Esophagus squamous epithelium (tissue), 5 donors: ENCODE measurements at places on chromosomes 4 and X. TPM values are rescaled to one million over a fixed set of nuclear protein-coding genes. Genes with fewer than 3 reads are reported as not detected.
A peak's percentile ranks its signal among the peaks of the same experiment; 100 is the strongest.

The PGRMC1 gene
- 105 TPM for total RNA-seq

The FOXR2 gene
- total RNA-seq, result not detected

The WAS gene
- total RNA-seq, result 7.1 TPM

The ASB5 gene
- total RNA-seq, result 0.34 TPM

The SPANXD gene
- not detected for total RNA-seq

The SHROOM3 gene
- total RNA-seq, result 37.7 TPM

The DCAF8L1 gene
- not detected for total RNA-seq

The POU4F2 gene
- not detected for total RNA-seq

The CDS1 gene
- total RNA-seq, result 25.2 TPM

The SPINK2 gene
- total RNA-seq, result 1.5 TPM

The F8A3 gene
- total RNA-seq, result 10.5 TPM

The LNX1 gene
- 14.5 TPM for total RNA-seq

The CYBB gene
- 14.1 TPM for total RNA-seq

DNA sequence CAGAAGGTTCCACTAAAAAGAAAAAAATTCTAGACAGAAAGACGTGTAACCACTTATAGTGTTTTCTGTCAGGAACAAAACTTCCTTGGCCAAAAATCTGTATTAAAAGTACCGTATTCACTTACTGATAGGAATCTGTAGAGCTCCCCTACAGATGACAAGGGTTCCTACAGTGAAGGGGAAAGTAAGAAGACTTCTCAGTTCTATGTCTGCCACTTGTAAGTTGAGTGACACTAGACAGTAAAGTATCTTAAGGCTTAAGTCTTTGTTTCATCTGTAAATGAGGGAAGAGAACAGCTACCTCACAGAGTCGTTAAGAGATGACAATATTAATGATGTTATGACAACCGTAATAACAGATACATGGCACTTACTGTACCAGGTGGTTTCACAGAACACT lies 3.3 kb downstream of the COQ2 start:
- H3K27me3 ChIP-seq, result no peaks in the 10 kb centered on the region
- peaks cover 33% of the 10 kb centered on the region for H3K4me1 ChIP-seq
- no peak for DNase-seq
- H3K36me3 ChIP-seq, result peaks cover 19% of the 10 kb centered on the region
- H3K4me3 ChIP-seq, result no peak overlapping the region

- H3K27ac ChIP-seq, result peak overlapping the region; percentile 60
- H3K27me3 ChIP-seq, result no peaks in the 10 kb centered on the region
- DNase-seq, result no peak
Observed at GRCh38 chr4:169080981-169081380, 70.9 kb upstream of the CBR4 start.

GRCh38 chr4:100311181-100311580 lies 120.9 kb upstream of the DDIT4L start:
- peaks cover 13% of the 10 kb centered on the region for H3K4me1 ChIP-seq
- no peaks in the 10 kb centered on the region for H3K36me3 ChIP-seq
- H3K4me3 ChIP-seq, result no peak overlapping the region
- DNase-seq, result no peak
- no peak overlapping the region for H3K27ac ChIP-seq

DNA sequence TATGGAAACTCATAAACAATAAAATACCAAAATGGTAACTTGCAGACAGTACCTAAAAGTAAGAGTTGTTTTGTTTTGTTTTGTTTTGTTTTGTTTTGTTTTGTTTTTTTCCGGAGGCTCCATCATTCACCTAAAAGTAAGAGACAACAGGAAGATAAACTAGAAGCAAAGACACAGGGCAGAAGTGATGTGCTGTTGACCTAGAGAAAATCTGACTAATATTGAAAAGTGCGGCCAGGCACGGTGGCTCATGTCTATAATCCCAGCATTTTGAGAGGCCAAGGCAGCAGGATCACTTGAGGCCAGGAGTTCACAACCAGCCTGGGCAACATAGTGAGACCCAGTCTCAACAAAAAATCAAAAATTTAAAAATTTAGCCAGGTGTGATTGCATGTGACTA lies 5.6 kb upstream of the CENPC start:
- no peak for DNase-seq
- peaks cover 12% of the 10 kb centered on the region for H3K4me1 ChIP-seq
- no peaks in the 10 kb centered on the region for H3K36me3 ChIP-seq
- no peak overlapping the region for H3K27ac ChIP-seq
- H3K4me3 ChIP-seq, result no peak overlapping the region

- H3K4me3 ChIP-seq, result no peak overlapping the region
- no peaks in the 10 kb centered on the region for H3K36me3 ChIP-seq
- no peaks in the 10 kb centered on the region for H3K4me1 ChIP-seq
- H3K27ac ChIP-seq, result no peak overlapping the region
- no peak for DNase-seq
Observed at GRCh38 chrX:14354521-14354920, 174.8 kb upstream of the GLRA2 start.

DNA sequence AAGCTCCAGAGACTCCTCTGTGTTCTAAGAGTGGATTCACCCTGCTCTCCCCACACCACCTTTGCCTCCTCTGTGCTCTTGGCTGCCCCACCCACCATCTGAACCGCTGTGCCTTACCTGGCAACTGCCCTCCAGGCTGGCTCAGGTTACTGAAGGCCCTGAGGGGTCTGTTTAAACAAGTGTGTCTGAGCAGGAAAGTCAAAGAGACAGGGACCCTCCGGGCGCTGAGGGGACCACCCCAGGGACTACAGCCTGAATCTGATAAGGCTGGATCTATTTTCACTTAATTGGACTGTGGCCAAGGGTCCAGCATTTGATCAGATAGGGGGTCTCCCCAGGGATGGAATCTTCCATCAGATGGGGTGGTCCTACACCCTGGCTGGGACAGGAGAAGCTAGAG lies 10.4 kb upstream of the MSX1 start:
- H3K27me3 ChIP-seq, result peaks cover 20% of the 10 kb centered on the region
- no peaks in the 10 kb centered on the region for H3K4me1 ChIP-seq
- H3K4me3 ChIP-seq, result no peak overlapping the region

GRCh38 chr4:26321373-26322221 lies 783 bp downstream of the RBPJ start:
- H3K4me3 ChIP-seq, result peak overlapping the region; percentile 82
- no peaks in the 10 kb centered on the region for H3K36me3 ChIP-seq
- peak overlapping the region; percentile 96 for H3K27ac ChIP-seq
- DNase-seq, result no peak
- H3K4me1 ChIP-seq, result no peaks in the 10 kb centered on the region

DNA sequence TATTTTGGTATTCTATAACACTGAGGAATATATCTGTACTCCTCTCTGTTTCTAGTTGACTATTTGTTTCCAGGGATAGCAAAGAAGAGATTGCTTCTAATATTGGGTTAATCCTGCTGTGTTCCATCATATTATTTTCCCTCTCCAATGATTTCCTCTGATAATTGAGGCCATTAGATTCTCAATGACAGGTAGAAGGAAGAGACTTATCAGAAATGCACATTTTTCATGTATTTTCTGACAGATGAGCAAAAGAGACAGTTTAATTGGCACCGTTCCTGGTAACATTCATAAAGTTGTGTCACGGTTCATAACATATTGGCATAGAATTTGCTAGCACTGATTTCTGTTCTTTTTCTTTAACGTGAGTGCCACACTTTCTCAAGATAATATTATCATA lies 58.2 kb downstream of the NRK start:
- no peaks in the 10 kb centered on the region for H3K36me3 ChIP-seq
- no peaks in the 10 kb centered on the region for H3K4me1 ChIP-seq
- H3K27me3 ChIP-seq, result no peaks in the 10 kb centered on the region

GRCh38 chrX:40262157-40263013 lies 164.6 kb upstream of the BCOR start:
- H3K27me3 ChIP-seq, result no peaks in the 10 kb centered on the region
- no peak overlapping the region for H3K27ac ChIP-seq
- no peak for DNase-seq
- H3K4me1 ChIP-seq, result peaks cover 7% of the 10 kb centered on the region

- no peaks in the 10 kb centered on the region for H3K4me1 ChIP-seq
- H3K36me3 ChIP-seq, result no peaks in the 10 kb centered on the region
- H3K4me3 ChIP-seq, result no peak overlapping the region
Observed at GRCh38 chrX:22090181-22090580, 58.1 kb downstream of the PHEX start.

- H3K27me3 ChIP-seq, result no peaks in the 10 kb centered on the region
- peak overlapping the region; percentile 76 for H3K27ac ChIP-seq
- H3K4me3 ChIP-seq, result no peak overlapping the region
- H3K36me3 ChIP-seq, result no peaks in the 10 kb centered on the region
- no peak for DNase-seq
Observed at GRCh38 chr4:118989098-118990080, 100.7 kb downstream of the SYNPO2 start.

- no peaks in the 10 kb centered on the region for H3K27me3 ChIP-seq
- H3K4me1 ChIP-seq, result peaks cover 11% of the 10 kb centered on the region
- H3K4me3 ChIP-seq, result no peak overlapping the region
- no peak for DNase-seq
Observed at GRCh38 chr4:186693159-186693815, 30.4 kb downstream of the FAT1 start.

GRCh38 chrX:34879886-34880285 lies 62.7 kb upstream of the FAM47B start:
- no peak overlapping the region for H3K27ac ChIP-seq
- no peaks in the 10 kb centered on the region for H3K27me3 ChIP-seq
- H3K4me3 ChIP-seq, result no peak overlapping the region
- no peak for DNase-seq

DNA sequence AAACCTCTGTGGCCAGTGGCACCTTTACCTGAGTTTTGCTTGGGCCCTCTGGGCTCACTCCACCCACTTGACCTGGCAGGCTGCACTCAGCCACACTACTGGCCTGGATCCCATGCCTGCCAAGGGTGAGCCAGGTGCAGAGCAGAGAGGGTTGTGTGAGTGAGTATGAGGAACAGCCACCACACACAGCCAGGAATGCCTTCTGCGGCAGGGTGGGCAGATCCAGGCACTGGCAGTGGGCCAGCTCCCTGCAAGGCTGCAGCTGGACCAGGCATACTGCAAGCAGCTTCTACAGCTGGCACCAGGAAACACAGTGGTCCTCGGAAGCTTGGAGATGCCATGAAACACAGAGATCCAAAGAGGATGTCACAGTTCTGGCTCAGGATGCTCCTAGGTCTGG lies 570.1 kb upstream of the ACTRT1 start:
- no peak overlapping the region for H3K4me3 ChIP-seq
- DNase-seq, result no peak

DNA sequence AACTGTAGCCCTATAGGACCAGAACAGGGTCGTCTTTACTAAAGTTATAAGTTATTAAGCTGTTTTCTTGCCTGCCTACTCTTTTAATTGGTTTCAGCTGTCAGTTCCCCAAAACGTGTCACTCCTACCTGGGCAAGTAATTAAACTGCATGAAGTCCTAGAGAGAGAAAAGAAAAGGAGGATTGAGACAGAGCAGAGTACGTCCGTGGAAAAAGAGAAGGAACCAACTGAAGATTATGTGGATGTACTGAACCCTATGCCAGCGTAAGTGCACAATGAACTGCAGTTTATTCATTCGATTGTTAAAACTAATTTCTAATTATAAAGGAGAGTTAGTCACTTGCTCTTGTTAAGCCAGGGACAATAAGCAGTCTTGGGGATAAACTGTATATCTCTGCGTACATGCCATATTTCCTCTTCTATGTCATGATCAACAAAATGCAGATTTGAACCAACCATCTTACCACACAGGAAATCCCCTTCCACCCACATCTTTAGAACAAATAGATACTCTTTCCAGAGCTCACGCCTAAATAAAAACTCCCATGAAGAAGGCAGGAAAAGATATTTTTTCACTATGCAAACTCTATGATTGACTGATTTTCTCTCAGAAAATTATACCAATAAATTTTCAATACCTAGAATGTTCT lies 22.8 kb downstream of the STAP1 start:
- DNase-seq, result no peak
- no peak overlapping the region for H3K4me3 ChIP-seq
- no peaks in the 10 kb centered on the region for H3K27me3 ChIP-seq
- peak overlapping the region; percentile 38 for H3K27ac ChIP-seq

DNA sequence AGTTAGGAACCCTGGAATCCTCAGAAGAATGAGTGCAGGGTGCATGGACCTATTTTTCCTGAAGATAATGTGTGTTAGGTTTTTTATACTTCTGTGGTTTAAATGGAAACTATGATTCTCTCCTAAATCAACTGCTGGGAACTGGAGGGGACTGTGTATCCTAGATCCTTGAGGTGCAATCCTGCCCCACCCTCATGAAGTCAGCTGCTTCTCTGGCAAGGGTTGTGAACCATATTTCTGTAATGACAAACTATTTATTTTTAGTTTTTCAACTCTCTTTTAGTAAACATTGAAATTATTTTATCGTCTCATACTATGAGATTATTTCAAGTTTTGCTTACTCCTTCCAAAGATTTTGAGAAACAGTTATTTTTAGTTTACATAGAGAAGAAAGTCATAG lies 25.8 kb upstream of the VEGFC start:
- DNase-seq, result no peak
- H3K4me1 ChIP-seq, result no peaks in the 10 kb centered on the region
- H3K4me3 ChIP-seq, result no peak overlapping the region
- no peaks in the 10 kb centered on the region for H3K36me3 ChIP-seq
- H3K27me3 ChIP-seq, result no peaks in the 10 kb centered on the region

- DNase-seq, result no peak
- H3K27me3 ChIP-seq, result no peaks in the 10 kb centered on the region
- H3K4me1 ChIP-seq, result peaks cover 8% of the 10 kb centered on the region
- H3K27ac ChIP-seq, result no peak overlapping the region
- peaks cover 69% of the 10 kb centered on the region for H3K36me3 ChIP-seq
Observed at GRCh38 chr4:3243136-3243780, 5.7 kb upstream of the MSANTD1 start.

GRCh38 chr4:153447175-153447905 lies 18.8 kb upstream of the TMEM131L start:
- no peaks in the 10 kb centered on the region for H3K27me3 ChIP-seq
- H3K4me3 ChIP-seq, result no peak overlapping the region
- DNase-seq, result no peak
- H3K4me1 ChIP-seq, result no peaks in the 10 kb centered on the region
- H3K27ac ChIP-seq, result no peak overlapping the region
- no peaks in the 10 kb centered on the region for H3K36me3 ChIP-seq

DNA sequence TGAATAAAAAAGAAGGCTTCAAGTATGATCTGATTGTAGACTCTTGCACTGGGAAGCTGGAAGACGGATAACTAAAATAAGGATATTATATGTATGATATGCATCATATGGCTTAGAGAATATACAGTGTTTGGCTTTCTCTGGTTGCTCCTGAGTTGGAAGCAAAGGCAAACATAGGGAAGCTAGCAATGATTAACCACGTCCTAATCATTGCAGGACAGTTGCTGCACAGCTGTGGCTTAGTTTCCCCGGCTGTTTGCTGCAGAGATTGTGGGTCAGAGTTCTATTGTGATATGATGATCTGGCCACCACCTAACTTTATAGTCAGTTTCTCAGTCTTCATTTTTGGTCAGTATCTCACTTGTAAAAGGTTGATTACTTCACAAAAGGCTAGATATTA lies 36.3 kb upstream of the PARM1 start:
- H3K27me3 ChIP-seq, result no peaks in the 10 kb centered on the region
- H3K27ac ChIP-seq, result no peak overlapping the region
- H3K4me1 ChIP-seq, result no peaks in the 10 kb centered on the region

DNA sequence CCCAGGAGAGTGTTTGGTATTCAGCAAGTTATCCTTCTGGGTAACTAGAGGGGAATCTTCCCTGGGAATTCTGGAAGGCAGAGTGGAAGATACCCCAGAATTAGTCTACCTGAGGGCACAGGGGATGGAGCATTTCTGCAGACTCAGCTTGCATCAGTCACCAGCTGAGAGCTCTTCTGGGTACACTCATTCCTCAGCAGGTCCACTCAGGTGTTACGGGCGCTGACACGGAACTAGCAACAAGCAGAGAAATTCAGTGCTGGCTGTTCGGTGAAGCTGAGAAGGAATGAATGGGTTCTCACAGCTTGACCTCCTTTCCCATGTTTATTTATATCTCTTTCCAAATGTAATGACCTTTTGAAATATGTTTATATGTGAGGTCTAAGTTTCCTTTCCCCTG lies 106.0 kb upstream of the PNPLA4 start:
- no peaks in the 10 kb centered on the region for H3K27me3 ChIP-seq
- no peak overlapping the region for H3K4me3 ChIP-seq
- no peaks in the 10 kb centered on the region for H3K4me1 ChIP-seq
- no peaks in the 10 kb centered on the region for H3K36me3 ChIP-seq
